Bronchial epithelial cell (primary cell): ENCODE measurements at places on chromosomes 16 and 17. TPM values are rescaled to one million over a fixed set of nuclear protein-coding genes. Genes with fewer than 3 reads are reported as not detected.

The P2RX1 gene
- total RNA-seq, result not detected in 2 replicates

The FADS6 gene
- total RNA-seq, result 0.26 TPM in 1 of 2 replicates, not detected in the other

The CCL1 gene
- total RNA-seq, result not detected in 2 replicates

The CASKIN2 gene
- total RNA-seq, result 3.9 and 5.0 TPM in 2 replicates

The CSH2 gene
- total RNA-seq, result not detected in 2 replicates

The CCDC57 gene
- total RNA-seq, result 8.1 and 10.8 TPM in 2 replicates

The FNDC8 gene
- not detected in 2 replicates for total RNA-seq

The MYH11 gene
- under 0.01 TPM in 1 of 2 replicates, not detected in the other for total RNA-seq

The MAPK7 gene
- total RNA-seq, result 6.8 and 11.1 TPM in 2 replicates

The ADORA2B gene
- total RNA-seq, result 26.2 and 36.1 TPM in 2 replicates

The AMZ2 gene
- total RNA-seq, result 107 and 109 TPM in 2 replicates

The SDR42E2 gene
- not detected in 2 replicates for total RNA-seq

The KRTAP4-6 gene
- not detected in 2 replicates for total RNA-seq

The ZNF174 gene
- 4.2 TPM in 2 replicates for total RNA-seq

The TERB1 gene
- total RNA-seq, result 0.26 TPM in 2 replicates

The PKD1 gene
- 56.1 and 114 TPM in 2 replicates for total RNA-seq

The NUTF2 gene
- total RNA-seq, result 42.6 and 98.6 TPM in 2 replicates

The GNG13 gene
- total RNA-seq, result not detected in 2 replicates

The ZNF286A gene
- total RNA-seq, result 20.8 and 24.7 TPM in 2 replicates

The MARCHF10 gene
- not detected in 2 replicates for total RNA-seq
